ENCODE measurements at places on chromosomes 5 and 9.

DNA sequence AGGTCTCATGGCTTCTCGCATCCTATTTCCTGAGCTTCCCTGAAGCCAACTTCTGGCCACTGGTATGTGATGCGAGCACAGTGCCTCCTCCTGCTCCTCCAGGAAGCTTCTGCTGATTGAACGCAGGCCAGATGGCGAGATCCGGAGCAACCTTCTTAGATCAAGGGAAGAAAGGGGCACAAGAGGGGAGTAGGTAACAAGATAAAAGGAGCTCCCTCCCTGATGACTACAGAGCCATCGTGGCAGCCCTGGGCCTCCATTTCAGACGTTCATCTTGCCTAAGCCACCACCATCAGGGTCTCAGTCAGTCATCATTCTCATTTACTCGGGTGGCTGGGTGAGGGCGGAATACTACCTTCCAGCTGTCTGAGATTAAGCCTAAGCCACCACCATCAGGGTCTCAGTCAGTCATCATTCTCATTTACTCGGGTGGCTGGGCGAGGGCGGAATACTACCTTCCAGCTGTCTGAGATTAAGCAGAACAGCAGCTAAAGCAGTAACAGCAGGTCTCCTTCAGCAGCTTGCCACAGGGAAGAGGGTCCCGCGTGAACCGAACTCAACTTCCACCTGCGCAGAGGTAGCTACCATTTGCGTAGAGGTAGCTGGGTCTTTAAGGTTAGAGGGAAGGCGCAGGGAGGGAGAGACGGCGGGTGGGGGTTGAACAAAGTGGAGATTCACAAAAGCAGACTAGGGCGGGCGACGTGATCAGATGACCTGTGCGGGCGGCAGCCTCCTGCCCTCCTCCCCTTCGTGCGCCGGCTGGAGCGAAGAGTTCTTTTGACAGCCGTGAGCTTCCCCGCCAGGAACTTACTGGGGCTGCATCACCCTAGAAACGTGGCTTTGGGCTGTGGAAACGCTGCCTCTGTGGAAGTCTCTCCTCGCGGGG is 27.9 kb upstream of the MGAT1 start:
- peak; percentile 39 for DNase-seq

GRCh38 chr9:135083831-135084230 is 3.6 kb upstream of the OLFM1 start:
- DNase-seq, result no peak

DNA sequence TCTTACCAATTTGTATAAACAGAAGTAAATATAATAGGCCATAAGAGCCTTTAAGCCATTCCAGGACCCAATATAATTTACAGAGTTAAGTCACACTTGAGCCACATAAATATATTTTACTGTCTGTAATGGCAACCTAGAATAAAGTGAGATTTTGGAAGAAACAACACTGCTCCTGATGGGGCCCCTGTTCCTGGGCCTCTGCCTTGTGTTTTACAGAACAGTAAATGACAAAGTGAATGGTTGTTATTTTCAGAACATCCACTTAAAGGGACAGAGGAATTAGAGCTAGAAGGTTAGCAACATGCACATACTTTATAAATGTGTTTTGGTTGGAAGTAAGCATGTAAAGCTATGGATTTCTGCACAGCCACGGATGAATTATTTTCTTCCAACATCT is 3.6 kb downstream of the PTGER4 start:
- no peak for DNase-seq

GRCh38 chr5:133715616-133716015 is 103.3 kb upstream of the FSTL4 start:
- DNase-seq, result no peak

GRCh38 chr5:56530626-56531138 is 284.7 kb upstream of the MAP3K1 start:
- no peak for DNase-seq

DNA sequence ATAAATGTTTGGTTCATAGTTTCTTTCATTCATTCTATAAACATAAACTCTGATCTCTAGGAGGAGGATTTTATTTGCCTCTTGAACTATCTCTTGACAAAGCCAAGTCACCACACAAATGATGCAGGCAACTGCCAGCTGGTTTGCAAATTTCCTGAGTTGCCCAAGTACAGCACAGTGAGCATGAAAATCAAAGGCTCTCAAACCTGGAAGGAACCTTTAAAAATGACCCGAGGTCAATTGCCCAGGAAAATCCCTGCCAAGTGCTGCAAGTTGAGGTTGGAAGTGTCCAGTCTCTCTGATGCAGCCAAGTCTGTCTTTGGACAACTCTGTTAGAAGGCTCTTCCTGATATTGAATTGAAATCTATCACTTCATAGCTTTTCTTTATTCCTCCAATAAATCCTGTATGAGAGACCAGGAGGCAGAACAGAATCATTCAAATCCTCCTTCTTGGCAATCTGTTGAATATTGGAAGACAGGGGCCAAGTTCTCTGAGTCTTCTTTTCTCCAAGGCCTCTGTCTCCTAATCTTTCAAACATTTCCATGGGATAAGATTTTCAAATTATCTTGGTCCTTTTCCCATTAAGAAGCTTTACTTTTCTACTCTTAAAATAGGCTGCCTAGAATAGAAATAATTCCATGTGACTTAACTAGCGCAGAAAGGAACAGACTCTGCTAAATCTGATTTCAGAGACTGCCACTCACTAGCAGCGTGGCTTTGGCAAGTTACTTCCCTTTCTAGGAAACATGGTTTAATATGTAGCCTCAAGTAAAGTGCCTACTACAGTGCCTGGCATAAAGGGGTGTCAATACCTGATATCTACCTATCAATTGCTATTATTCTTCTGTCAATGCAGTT is 159.2 kb downstream of the SNX18 start:
- DNase-seq, result peak; percentile 6

DNA sequence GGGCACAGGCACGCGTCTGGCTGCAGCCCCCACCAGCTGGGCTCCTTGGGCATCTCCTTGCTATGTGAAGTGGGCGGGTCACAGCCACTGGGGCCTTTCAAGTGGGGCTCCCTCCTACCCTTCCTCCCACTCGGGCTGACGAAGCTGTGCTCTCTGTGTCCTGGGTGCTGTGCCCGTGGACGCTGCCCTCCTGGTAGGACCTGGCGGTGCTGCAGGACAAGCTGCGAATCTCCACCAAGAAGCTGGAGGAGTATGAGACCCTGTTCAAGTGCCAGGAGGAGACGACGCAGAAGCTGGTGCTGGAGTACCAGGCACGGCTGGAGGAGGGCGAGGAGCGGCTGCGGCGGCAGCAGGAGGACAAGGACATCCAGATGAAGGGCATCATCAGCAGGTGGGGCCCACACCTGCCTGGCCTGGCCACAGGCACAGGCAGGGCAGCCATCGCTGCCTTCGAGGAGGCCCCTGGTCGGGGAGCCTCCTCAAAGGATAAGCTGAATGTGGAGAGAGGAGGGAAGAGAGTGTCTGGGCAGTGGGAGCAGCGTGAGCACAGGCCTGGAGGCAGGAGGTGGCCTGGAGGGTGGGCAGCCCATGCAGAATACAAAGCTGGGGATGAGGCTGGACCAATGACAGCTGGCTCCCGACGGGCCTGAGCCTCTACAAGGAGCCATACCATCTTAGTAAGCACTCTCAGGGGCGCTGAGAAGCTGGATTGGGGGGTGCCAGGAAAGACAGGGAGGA is 124.7 kb downstream of the DAB2IP start:
- no peak for DNase-seq

GRCh38 chr5:98605426-98605825 is 168.0 kb upstream of the RGMB start:
- no peak for DNase-seq
